Endothelial cell (in vitro differentiated cells): ENCODE measurements at places on chromosomes 2 and 18.

DNA sequence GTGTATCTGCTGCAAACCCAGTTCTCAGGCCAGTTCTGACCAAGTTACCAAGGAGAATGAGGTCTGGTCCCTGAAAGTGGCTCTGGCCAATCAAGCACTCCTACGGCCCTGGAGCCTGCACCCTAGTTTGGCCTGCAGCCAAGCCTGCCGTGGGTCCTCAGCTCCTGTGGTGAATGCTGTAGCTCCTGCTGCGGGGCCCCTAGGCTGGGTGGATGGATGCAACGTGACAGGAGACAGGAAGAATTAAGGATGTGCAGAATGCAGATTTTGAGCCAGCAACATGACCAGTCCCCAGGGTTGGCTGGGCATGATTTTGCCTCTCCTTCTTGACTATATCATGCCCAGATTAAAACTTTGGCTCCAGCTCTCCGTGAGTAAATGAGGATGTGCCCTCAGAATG lies 97.2 kb downstream of the SMAD7 start:
- DNase-seq, result no peak

DNA sequence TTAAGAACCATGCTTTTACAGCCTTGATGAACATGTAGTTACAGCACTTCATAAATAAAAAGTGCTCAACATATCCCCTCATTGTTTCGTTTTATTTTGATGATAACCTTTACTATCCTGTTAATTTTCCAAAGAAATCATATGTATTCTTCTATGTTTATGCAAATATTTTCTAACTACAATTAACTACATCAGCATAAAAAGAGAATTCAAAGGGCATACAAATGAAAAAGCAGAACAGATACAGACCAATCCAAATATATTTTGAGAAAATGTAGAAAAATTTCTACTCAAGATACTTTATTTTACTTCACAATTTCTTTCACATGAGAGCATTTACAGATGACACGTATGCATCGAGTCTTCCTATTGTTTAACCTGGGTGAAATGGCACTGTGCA lies 69.1 kb downstream of the MBD2 start:
- no peak for DNase-seq

DNA sequence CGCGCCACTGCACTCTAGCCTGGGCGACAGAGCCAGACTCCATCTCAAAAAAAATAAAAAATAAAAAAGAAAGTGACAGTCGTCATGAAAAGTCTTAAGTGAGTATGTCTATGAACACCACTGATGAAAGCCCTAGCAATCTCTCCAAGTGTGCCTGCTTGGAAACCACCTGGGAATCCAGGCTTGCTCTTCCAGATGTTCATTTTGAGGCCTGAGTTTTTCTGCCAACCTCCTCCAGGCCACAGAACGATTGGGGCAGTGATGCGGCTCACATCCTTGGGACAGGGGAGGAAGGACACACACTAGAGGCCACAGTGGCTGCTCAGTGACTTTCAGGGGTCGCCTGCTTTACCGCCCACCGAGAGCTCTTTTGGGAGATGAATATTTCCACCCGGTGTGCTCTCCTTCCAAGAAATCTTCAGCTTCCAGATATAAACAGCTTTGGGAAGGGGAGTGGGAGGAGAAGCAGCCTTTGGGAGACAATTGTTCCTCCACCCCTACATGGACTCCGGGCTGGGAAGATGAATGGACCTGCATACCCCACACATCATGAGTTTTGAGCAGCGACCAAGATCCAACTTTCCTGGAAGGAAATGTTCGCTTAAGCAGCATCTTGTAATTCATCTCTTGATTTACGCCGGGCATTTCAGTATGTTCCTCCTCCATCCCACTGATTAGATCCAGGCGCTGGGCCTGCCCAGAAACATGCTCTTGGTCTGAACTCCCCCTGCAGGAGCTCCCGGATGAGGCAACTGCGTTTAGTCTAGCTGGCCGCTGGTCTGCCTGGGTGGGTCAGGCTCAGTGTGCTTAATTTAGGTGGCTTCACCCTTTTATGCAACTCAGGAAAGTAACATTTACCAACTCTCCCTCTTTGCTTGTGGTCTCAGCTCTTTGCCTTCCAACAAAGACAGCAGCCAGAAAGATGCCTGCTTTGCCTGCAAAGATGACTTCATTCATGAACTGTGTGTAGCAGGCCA lies 6.2 kb upstream of the ARMC9 start:
- DNase-seq, result peak; percentile 71

DNA sequence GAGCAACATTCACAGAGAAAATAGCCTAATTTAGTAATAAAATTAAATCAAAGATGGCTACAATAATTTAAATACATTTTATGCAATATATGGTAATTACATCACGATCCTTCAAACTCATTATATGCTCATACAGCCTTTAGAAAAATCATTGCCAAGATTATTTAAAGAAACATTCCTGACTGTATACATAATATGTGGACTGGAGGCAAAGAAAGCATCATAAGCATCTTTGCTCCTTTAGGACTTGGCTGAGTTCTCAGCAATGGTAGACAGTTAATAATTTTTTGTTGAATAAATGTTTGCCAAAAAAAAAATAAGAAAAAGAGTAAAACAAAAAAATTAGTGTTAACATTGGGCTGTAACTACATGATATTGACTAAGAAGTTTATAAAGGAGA lies 26.9 kb downstream of the NCKAP5 start:
- DNase-seq, result no peak

DNA sequence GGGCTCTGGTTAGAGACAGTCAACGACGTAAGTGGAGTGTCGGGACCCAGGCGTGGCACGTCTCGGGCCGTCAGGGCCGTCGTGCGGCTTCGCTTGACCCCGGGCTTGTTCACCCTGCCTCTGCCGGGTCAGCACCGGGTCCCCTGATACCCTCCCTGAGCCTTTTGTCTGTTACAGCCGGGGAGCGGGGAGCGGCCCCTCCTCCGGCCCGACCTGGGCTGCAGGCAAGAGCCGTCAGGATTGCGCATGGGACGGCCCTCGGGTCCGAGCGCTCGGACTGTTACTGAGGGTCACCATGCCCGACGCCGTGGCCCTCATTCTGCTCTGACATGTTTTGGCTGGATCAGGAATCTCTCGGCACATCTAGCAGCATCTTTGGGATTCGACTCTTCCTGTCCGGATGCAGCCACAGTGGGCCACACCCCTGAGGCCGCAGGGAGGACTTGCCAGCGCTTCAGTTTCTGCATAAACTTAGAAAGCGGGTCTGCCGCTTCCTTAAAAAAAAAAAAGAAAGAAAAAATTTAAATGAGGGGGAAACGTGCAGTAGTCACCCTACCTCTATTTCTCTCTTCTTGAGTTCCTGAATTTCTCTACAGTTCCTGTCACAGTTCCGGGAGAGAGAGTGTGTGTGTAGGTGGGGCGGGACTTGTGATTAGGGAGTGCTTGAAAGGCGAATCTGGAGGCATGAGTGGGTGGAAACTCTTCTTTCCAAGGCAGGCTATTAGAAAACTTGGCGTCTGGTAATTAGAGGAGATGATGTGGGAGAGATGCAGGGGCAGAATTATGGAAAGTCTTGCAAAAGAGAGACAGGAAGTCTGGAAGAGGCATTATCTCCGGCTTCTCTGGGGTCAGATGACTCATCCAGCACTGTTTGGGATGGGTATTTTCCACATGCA lies 909 bp downstream of the TMEM87B start:
- DNase-seq, result peak; percentile 61

DNA sequence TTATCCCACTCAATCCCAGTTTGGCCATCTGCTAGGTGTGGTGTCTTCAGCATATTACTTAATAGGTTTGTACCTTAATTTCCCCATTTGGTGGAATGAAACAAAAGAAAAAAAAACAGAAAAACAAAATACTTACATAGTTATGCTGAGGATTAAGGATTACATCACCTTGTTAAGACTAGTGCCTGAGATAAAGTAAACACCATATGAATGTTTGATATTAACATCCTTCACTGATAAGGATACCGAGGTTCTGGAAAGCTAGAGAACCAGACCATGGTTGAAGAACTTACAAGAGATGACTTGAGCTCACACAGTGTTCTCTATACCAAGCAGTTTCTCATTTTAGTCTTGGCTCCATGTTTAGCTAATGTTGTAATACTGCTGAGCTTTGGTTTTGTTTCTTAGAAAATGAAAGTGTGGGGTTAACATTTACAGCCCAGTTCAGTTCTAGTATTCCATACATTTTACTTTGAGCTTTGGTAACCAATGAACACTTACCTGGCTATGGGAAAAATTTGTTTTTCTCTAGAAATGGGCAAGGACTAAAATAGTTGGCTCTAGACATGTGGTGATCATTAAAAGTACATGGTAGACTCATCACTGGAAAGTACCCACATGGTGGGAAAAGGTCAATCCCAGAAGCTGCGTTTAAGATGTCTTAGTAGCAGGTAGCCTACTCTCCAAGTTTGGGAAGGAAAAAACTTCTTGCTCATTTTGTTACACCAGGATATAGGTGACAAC lies 5.8 kb upstream of the GPD2 start:
- no peak for DNase-seq

- DNase-seq, result no peak
Measured at GRCh38 chr18:49911427-49911826, 98.1 kb upstream of the ACAA2 start.

DNA sequence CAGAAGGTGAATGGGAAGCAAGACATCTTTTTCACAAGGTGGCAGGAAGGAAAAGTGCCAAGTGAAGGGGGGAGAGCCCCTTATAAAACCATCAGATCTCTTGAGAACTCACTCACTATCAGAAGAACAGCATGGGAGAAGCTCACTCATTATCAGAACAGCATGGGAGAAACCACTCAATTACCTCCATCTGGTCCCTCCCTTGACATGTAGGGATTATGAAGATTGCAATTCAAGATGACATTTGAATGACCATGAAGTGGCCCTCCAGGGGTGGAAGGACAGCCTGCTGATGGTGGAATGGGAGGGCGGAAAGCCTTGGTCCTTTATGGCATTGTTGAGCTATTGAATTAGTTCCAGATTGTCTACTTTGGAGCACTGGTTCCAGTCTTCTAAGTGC lies 413.0 kb upstream of the MEX3C start:
- no peak for DNase-seq

- no peak for DNase-seq
Measured at GRCh38 chr2:221895366-221896121, 323.4 kb upstream of the EPHA4 start.
